B cell (primary cell): ENCODE measurements at places on chromosomes 16 and 17.

GRCh38 chr16:50265260-50265659 lies 1.1 kb upstream of the ADCY7 start:
- DNase-seq, result peak; percentile 70

DNA sequence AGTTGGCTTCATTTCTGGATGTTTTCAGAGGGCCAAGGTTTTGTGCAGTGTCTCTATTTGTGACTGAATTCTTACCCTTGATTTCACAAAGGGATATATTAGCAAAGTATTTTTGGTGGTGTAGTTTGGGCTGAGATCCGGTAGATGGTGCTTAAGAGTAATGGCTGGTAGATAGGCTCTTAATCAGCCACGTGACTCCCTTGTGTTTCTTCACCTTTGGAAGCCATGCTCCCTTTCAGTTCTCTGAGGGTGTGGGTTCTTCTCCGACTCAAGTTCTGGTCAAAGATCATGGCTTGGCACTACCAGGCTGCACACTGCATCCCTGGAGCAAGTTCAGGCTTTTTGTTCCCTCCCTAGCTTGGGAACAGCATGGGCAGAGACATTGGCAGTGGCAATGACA lies 887.3 kb downstream of the CDH8 start:
- DNase-seq, result no peak

DNA sequence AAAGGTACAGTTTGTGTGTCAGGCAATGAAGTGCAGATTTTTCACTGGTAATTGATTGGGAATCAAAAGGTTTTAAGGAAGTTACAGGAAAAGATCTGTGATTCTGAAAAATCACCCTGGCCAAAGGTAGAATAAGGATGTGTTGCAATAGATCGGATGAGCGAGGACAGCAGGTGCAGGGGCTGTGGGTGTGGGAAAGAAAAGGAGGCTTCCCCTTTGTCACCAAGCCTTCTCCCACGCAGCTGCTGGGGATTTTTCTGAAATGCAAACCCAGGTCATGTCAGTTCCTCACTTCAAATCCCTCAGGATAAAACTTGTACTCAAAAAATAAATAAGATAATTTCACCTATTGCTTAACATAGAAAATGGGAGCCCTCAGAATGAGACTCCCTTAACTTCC lies 47.9 kb upstream of the ARHGAP17 start:
- DNase-seq, result peak; percentile 59

DNA sequence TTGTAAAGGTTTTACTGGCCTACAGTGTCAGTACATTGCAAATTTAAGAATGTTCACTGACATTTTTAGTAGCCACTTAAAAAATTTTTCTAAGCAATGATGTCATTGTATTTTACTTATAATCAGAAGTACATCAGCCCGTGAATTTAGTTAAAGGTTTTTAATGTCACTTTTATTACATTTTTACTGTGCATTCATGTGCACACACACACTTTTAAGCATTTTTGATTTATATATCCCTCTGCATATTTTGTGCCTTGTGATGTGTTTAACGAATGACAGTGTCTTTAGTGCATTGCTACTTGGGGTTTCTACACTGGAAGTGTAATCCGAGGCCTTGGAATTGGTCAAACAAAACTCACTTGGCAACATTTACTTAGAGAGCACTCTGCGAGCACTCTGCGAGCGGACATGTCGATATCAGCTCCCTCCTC lies 190.4 kb downstream of the WWOX start:
- no peak for DNase-seq

GRCh38 chr17:54745239-54745638 lies 155.4 kb upstream of the TOM1L1 start:
- no peak for DNase-seq

DNA sequence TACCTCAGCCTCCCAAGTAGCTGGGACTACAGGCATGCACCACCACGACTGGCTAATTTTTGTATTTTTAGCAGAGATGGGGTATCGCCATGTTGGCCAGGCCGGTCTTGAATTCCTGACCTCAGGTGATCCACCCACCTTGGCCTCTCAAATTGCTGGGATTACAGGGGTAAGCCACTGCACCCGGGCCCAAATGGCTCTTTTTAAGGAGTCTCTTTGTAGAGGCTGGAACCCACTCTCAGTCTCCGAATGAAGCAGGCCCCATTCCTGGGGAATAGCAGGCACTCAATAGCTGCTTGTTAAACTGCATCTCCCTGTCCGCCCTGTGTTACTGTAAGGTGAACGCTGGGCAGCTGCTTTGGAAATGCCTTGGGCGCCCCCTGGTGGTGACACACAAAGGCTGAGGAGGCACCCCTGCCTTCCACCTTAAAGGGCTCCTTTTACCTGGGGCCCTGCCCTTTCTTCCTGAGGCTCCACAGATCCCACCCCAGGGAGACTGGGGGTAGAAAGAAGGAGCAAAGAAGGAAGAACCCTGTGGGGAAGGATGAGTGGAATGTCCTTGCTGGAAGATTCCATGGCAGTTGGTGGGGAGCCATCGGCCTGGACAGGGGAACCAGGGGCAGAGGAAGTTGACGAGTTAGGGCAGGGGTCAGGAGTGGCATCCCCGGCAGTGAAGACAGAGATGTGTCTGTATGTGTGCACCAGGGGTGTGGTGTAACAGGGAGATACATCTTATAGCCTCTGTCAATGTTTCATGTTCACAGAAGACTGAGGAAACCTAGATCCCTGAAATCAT lies 6.1 kb upstream of the SP2 start:
- peak; percentile 87 for DNase-seq

- DNase-seq, result no peak
Observed at GRCh38 chr16:57783883-57784282, 18.4 kb downstream of the KIFC3 start.

- DNase-seq, result no peak
Observed at GRCh38 chr16:12016291-12016947, 39.9 kb downstream of the SNX29 start.

- DNase-seq, result peak; percentile 48
Observed at GRCh38 chr16:71693164-71693563, 31.3 kb downstream of the PHLPP2 start.

DNA sequence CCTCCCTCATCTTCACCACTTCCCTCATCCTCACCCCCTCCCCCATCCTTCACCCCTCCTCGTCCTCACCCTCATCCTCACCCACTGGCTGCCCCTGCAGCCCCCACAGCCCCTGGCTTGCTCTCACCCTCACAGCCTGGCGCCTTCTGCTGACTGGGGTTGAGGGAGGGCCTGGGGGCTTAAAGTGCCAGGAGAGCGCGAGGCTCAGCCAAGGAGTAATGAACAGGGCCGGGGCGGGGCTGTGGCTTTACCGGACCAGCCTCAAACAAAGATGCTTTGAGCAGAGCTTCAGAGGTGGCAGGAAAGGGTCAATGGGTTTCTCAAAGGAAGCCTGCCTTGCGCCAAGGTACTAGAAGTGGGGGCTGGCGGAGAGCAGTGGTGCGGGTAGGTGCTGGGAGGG lies at the start of gene PRSS33:
Gene PRSS33 (minus strand): TSS at position 155 of the 400 bp plus-strand sequence. CDS start 1,013 bp downstream, outside the sequence.
- no peak for DNase-seq

DNA sequence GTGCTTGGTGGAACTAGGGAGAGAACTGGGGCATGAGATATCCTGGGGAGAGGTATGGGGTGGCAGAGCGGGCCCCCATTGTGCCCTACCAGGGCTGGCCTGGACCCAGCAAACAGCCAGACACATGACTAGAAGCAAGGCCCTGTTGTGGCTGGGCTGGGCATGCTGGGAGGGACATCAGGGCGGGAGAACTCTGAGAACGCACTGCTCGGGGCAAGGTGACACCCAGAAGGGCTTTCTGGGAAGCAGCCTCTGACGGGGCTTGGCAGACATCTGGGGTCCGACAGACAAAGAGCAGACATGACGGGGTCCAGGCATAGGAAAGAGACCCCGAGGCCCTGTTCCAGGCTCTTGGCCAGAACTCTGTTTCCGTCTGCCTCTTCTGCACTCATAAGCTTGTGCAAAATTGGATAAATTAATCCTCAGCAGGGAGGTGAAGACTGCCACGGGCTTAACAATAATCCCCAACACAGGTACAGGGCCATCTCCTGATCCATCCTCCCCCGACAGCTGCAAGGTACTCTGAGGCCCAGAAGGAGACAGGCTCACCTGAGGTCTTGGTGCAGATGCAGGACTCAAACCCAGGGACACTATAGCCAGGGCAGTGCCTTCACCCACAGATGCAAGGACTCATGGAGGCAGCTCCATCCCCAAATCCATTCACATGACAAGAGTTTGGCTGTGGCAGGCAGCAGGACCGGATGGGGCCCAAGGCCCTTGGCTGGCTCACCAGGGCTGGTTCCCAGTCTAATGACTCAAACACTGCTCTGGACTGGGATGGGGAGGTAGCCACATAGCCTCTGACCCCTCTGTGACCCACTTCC lies 5.4 kb downstream of the SREBF1 start:
- no peak for DNase-seq

DNA sequence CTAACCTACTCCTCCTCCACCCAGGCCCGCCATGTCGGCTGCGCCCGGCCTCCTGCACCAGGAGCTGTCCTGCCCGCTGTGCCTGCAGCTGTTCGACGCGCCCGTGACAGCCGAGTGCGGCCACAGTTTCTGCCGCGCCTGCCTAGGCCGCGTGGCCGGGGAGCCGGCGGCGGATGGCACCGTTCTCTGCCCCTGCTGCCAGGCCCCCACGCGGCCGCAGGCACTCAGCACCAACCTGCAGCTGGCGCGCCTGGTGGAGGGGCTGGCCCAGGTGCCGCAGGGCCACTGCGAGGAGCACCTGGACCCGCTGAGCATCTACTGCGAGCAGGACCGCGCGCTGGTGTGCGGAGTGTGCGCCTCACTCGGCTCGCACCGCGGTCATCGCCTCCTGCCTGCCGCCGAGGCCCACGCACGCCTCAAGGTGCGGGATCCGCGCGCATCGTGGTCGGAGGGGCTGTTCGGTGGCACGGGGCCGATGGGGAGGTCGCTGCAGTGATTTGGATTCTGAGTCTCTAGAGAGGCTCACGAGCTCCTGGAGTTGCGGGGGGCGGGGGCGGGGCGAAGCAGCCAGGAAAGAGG lies 878 bp downstream of the TRIM72 start:
- DNase-seq, result peak; percentile 58

DNA sequence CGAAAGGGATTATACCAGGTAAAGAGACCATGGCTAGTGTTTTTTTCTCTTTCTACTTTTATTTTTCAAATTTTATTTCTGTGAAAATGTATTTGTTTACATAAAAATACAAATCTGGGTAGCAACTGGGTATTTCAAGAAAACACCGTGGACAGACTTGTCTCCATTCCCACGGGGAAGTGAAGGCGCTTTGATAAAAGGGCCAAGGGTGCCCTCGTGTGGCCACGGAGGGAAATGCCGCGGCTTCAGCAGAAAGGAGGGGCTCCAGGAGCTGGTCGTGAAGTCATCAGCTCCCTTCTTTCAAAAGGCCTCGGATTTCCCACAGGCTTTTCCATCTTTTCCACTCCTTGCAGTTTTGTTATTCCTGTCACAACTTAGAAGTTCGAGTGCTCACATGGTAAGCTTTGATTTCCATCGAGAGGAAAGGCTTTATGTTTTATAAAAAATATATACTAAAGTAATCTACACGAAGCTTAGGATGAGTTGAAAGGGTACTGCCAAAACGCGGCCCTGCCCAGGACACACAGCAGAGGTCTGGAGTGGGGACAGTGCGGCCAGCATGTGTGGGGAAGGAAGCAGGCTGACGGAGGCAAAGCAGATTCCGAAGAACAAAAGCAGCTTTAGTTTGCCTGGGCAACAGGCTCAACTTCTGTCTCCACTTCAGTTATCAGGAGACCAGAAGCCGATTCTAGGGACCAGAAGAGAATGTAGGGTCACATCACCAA lies 15.3 kb upstream of the MNT start:
- peak; percentile 89 for DNase-seq

GRCh38 chr16:50083996-50084395 lies 18.2 kb downstream of the HEATR3 start:
- DNase-seq, result no peak

- DNase-seq, result no peak
Observed at GRCh38 chr17:3539881-3540540, 17.6 kb downstream of the TRPV3 start.

DNA sequence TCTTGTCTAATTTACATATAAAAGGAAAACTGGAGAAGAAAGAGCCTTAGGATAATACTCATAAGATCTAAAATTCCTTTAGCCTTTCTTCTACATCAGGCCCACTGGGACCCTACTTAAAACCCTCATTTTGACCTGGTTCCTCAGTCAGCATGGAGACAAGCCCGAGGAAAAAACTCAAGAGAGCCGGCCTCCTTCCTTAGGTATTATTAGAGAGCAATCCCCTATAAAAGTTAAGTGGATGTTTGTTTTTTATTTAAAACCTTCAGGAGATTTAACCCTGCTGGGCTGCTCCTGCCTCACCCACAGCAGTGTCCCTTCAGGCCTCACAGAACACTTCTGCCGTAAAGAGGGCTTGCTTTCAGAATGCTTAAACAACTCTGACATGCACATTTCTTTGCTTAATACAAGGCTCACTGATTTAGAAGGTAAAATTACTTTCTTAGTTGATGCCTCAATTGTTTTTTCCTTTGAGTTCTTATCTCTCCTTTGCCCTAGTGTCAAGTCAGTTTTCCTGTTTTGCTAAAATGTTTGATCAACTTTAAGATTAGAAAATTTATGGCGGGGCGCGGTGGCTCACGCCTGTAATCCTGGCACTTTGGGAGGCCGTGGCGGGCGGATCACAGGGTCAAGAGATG lies 145.6 kb upstream of the TBX2 start:
- no peak for DNase-seq

DNA sequence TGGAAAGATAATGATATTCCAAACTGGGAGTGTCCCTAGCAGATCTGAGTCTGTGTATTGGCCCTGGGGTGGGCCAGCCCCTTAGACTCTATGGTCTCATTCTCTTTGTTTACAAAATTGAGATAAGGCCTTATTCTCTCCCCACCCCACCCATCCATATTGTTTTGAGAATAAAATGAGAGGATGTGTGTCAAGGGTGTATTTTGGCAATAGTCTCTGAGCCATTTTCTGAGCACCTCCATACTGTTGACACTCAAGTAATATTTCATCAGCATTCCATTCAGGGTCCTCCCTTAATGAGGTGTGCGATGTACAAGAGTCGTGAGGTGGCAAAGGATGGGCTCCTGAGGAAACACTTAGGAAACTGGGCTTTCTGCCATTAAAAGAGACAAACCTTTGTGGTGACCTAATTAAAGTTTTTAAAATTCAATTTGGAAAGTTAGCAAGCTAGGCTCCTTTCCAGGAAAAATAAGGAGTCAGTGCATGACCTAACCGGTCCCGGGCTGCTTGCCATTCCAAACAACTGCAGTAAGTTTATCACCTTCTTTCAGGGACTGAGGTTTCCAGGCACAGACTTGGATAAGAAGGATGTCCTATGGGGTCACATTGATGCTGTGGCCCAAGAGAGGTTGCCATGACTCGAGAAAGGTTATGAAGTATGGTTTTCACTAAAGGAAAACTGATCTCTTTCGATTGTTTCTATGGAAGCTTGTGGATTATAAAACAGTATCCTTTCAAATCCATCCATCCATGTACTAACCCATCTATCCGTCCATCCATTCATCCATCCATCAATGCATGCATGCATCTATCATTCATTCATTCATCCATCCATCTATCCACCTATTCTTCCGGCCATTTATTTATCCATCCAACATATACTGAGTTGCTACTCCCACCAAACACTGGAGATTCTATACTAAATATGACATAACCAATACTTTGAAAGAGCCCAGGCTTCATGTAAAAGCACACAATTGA lies 443.3 kb downstream of the UTP18 start:
- no peak for DNase-seq

- DNase-seq, result no peak
Observed at GRCh38 chr16:35713762-35714650, 2254.6 kb downstream of the TP53TG3F start.
